ENCODE measurements at places on chromosomes 3 and 15.
A peak's percentile ranks its signal among the peaks of the same experiment; 100 is the strongest.

DNA sequence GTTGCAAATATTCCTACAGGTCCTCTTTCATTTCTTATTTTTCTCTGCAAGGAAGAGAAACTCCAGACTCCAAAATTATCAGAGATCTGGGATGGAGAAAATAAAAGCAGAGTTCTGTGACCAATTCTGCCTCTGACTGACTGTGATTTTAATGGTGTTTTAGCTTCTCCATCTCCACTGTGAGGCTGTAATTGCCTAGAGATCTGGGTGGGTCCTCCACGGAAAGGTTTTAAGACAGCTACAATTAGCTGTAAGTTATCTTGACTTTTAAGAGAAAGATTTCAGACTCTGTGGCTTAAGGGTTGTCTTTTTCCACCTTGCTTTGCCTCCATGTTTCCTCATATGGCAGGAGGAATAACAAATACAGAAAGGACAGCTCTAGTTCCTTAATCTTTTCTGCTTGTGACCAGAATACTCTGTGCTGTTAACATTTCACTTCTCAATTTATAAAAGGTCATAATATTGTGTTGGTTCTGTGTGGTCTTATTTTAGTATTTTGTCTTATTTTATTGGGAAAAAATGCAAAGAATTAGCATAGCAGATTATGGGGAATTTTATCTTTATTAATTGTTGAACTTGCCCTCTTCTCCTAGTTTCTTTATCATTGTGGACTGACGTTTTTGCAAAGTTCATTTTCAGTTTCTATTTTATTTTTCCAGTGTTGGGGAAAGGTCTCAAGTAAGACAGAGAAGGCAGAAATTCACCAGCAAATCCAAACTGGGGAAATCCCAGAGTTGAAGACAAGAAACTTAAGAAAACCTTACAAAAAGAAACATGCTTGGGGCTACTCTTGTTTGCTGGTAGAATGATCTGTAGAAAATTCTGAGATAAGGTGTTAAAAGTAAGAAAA, 157.9 kb downstream of the RAP2B start:
- DNase-seq = no peak

GRCh38 chr15:90344662-90345061, 7.4 kb upstream of the ZNF774 start:
- no peak for DNase-seq

GRCh38 chr3:149620291-149621020, 37.4 kb downstream of the WWTR1 start:
- peak; percentile 15 for DNase-seq

- DNase-seq = peak; percentile 25
These were observed 631 bp downstream of the UBR1 start for GRCh38 chr15:43105077-43105736.

- no peak for DNase-seq
These were observed 196.4 kb downstream of the NSUN3 start for GRCh38 chr3:94259291-94259690.

GRCh38 chr3:45677033-45677446, 12.2 kb upstream of the SACM1L start:
- peak; percentile 55 for DNase-seq

GRCh38 chr3:97932387-97932801, 39.8 kb downstream of the RIOX2 start:
- no peak for DNase-seq

GRCh38 chr3:14845180-14845579, 26.4 kb downstream of the FGD5 start:
- peak; percentile 16 for DNase-seq

GRCh38 chr3:62119139-62119538, 254.2 kb downstream of the FEZF2 start:
- no peak for DNase-seq

- no peak for DNase-seq
These were observed 33.1 kb downstream of the TP63 start for GRCh38 chr3:189664311-189664710.

- DNase-seq = no peak
These were observed 57.8 kb upstream of the BOC start for GRCh38 chr3:113153499-113154107.

GRCh38 chr3:160183345-160184076, 41.7 kb upstream of the C3orf80 start:
- no peak for DNase-seq

DNA sequence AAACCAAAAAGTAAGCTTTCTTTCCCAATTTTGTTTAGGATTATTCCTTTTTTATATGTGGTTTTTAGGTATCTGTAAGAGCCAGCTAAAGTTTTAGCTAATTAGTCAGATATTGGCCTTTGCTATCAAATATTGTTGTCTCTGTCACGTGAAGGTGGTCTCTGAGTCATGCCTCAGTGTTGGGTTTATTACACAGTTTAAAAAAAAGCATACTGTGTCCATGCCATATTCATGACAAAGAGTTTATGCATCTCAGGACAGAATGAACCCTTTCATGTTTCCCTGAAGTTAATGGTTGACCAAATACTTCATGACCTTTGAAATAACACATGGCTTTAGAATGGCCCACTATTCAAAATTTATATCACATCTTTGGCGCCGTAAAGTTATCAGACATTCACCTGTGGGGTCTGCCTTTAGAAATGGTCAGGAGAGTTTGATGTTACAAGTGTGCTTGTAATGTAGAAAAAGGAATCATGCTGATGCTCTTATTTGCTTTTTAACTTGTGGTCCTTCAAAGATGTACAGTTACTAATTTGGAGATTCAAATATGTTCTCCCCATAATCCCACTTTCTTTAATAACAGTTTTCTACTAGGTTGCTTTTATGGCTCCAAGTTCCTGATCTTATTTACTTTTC, 101.5 kb downstream of the MYRIP start:
- no peak for DNase-seq

- DNase-seq = no peak
These were observed 35.7 kb upstream of the BCL6 start for GRCh38 chr3:187781001-187781400.

- DNase-seq = no peak
These were observed 69.1 kb downstream of the TTC23 start for GRCh38 chr15:99180086-99180963.

DNA sequence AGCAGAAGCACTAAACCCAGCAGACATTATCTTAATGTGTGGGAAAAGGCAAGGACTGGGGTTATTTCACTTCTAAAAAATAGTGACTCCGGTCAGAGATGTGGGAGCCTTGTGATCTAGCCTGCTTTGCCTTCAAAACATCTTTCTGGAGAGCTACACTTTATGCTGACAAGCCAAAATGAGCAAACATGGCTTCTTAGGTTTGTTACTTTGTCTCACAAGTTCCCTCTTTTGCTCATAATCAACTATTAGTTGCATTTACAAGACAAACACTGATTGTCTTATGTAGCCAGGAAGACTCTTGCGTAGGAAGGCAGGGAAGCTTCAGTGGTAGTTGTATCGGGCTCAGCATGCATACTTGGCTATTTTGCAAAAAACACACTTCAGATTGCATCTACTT, 129.2 kb downstream of the NUP210 start:
- no peak for DNase-seq

GRCh38 chr15:40793216-40793989, 13.5 kb upstream of the ZFYVE19 start:
- peak; percentile 42 for DNase-seq

DNA sequence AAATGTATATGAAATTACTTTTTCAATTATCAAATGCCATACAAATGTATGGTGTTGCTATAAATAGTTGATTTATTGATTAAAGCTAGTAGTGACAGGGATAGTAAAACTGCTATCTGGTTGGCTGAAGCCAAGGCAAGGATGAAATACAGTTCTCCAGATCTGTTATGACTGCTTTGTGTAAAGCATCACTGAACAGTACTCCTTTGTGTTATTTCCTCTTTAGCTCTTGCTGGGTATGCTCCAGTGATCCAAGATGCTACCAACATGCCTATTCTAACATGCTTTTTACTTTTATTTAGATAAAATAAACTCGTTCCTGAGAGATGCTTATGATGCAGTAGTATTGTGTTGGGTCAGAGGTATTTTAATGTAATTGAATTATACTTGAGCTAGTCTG, 12.4 kb upstream of the UBR1 start:
- DNase-seq = no peak

GRCh38 chr3:134605556-134605955, 45.3 kb downstream of the KY start:
- no peak for DNase-seq

GRCh38 chr3:57981483-57982087, 26.6 kb upstream of the FLNB start:
- no peak for DNase-seq

DNA sequence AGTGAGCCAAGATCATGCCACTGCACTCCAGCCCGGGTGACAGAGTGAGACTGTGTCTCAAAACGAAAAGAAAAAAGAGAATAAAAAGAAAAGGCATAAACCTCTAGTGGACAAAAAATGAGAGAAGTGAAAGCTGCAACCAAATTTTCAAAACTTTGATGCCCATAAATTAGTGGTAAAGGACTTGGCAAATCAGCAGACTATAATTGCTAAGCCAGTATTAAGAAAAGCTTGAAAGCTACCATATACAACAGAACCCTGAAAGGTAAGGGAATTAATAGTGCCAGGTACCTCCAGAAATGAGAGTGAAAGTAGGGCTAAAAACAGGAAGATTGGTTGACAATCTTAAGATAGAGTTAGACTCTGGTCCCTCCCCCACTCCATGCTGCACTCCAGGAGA, 32.9 kb upstream of the SLC22A13 start:
- DNase-seq = no peak

GRCh38 chr15:78695854-78696253, 54.8 kb upstream of the CHRNB4 start:
- DNase-seq = no peak

DNA sequence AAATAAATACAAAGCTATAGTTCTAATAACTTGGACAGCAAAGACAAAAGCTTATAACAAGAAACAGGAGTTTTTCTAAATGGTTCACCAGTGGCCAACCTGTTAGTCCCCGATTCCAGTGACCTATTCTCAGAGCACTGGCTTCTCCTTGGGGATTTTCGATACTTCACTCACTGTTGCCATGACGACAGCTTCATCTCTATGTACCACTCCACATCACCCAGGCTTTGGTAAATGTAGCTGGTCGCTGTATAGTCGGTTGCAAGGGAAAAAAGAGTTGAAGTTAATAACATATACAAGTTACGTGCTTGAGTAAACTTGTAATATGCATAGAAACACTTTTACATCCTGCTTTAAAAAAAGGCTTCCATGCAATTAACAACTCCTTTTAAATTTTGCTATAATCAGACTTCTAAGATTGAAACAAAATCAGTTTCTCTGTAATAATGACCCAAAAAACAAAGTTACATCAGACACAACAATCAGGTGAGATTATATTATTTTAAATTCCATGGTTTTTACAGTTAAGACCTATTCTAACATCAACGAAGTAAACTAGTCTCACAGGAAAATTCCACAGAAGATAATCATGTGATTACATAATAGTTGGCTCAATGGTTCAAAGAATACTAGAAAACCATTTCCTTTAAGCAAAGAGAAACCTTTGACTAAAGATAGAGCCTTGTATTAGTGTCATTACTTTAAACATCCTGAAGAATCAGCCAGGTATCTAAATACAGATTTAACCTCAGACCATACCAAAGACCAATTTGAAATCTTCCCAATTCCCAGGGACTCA, 2.9 kb downstream of the CCNL1 start:
- no peak for DNase-seq

DNA sequence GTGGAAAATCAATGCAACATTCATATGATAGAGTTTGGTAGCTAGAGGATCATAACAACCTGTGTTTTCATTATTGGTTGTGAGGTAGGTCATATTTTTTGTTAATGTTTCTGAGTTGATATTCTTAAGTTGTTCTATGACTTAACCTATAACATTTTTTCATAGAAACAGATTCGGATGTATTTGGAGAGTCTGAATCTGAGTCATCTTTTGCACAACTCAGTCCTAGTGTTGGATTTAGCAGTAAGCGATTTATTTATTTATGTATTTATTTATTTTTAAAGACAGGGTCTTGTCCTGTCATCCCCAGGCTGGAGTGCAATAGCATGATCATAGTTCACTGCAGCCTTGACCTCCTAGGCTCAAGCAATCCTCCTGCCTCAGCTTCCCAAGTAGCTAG, 292.8 kb upstream of the ZNF717 start:
- DNase-seq = no peak

DNA sequence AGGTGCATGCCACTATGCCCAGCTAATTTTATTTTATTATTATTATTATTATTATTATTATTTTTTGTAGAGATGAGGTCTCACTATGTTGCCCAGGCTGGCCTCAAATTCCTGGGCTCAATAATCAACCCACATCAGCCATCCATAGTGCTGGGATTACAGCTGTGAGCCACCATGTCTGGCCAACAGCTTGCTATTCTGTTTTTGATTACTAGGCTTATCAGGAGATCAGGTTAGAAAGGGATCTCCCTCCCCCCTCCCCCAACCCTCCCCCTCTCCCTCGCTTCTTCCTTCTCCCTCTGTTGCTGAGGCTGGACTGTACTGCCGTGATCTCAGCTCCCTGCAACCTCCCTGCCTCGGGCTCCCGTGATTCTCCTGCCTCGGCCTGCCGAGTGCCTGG, 8.6 kb downstream of the CLN6 start:
- DNase-seq = no peak

DNA sequence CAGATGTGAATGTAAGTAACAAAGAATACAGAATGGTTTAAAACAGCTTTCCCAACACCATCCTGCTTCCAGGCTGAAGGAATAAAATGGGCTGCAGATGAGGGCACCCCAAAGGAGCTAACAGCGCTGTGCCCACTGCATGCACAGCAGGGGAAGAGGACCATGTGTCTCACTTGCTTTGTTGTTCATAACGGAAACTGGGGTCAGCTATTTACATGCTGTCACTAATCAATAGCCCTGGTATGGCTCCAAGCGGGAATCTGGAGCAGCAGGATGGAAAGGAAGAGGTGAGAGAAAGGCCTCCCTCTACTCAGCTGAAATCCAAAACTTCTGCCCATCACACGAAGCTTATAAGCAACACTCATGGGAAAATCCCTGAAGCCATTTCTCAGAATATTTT, 67.4 kb downstream of the TBC1D2B start:
- no peak for DNase-seq

DNA sequence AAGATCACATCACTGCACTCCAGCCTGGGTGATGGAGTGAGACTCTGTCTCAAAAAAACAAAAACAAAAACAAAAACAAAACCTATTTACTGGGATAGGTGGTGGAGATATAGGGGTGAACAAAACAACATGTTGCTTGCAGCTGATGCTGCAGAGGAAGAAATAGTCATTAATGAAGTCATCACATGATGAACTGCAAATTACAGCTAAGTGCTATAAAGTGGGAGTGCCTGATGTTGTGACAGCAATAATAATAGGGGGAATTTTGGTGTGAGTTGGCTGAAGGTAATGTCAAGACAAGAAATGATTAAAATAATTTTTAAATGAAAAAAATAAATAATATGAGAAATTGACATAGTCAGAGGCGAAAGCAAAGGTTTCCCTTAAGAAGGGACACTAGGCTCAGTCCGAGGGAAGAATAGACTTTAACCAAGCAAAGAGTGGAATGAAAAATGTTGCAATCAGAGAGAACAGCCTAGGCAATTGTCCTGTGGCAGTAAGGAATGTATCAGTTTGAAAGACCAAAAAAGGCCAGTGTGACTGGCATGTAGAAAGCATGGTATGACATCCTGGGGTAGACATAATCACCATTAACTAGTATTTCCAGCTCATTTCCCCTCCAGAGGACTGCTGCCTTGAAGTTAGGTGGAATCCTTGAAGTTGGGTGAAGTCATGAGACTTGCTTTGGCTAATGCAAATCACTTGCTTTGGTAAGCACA, 14.7 kb upstream of the PIK3CB start:
- DNase-seq = no peak

All from activated T-cell treated with anti-CD3 and anti-CD28 coated beads, Interleukin-2, amount 50 U/mL, for 72 hours (primary cell).